ENCODE measurements at places on chromosomes 5 and 9.
A peak's percentile ranks its signal among the peaks of the same experiment; 100 is the strongest.

GRCh38 chr9:128809831-128810230 is 8.5 kb upstream of the ENDOG start:
- no peaks in the 10 kb centered on the region for H3K4me1 ChIP-seq
- peaks cover 4% of the 10 kb centered on the region for H3K36me3 ChIP-seq
- H3K4me3 ChIP-seq, result no peak overlapping the region
- no peak overlapping the region for H3K27ac ChIP-seq
- no peaks in the 10 kb centered on the region for H3K27me3 ChIP-seq

GRCh38 chr5:16852251-16853005 is 83.7 kb downstream of the MYO10 start:
- no peaks in the 10 kb centered on the region for H3K27me3 ChIP-seq
- no peak overlapping the region for H3K27ac ChIP-seq
- H3K4me1 ChIP-seq, result no peaks in the 10 kb centered on the region
- no peak overlapping the region for H3K4me3 ChIP-seq

DNA sequence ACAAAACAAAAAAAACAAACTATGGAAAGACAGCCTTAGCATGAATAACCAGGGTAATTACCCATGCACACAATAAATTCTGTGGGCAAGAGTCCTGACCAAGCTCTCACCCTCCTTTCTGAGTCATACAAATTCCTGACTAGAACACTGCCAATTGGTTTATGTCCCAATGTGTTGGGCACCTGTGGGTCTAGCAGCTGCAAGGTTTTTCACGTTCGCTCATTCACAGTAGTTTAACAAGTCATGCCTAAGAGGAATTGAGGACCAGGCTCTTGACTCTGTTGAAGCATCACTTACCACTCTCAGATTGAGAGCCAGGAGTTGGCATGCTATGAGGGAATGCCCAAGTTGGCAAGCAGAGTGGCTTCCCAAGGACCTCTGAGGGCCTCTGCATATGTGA is 205.5 kb upstream of the SLC24A2 start:
- no peak overlapping the region for H3K27ac ChIP-seq
- peaks cover 67% of the 10 kb centered on the region for H3K4me1 ChIP-seq

- H3K27me3 ChIP-seq, result peaks cover 11% of the 10 kb centered on the region
- peak overlapping the region; percentile 88 for H3K4me3 ChIP-seq
- peaks cover 59% of the 10 kb centered on the region for H3K4me1 ChIP-seq
- peaks cover 9% of the 10 kb centered on the region for H3K36me3 ChIP-seq
- DNase-seq, result peak; percentile 34
Observed at GRCh38 chr5:181217803-181218062, 5.3 kb upstream of the TRIM41 start.

GRCh38 chr5:157219491-157220271 is 39.0 kb downstream of the ITK start:
- peaks cover 96% of the 10 kb centered on the region for H3K4me1 ChIP-seq
- peak overlapping the region; percentile 65 for H3K4me3 ChIP-seq
- peak overlapping the region; percentile 99 for H3K27ac ChIP-seq
- DNase-seq, result no peak
- H3K36me3 ChIP-seq, result peaks cover 91% of the 10 kb centered on the region

GRCh38 chr5:45697201-45697600 is 1.0 kb upstream of the HCN1 start:
- H3K4me3 ChIP-seq, result no peak overlapping the region
- peaks cover 5% of the 10 kb centered on the region for H3K36me3 ChIP-seq
- no peak overlapping the region for H3K27ac ChIP-seq
- DNase-seq, result no peak

GRCh38 chr5:151820903-151821302 is 49.1 kb downstream of the G3BP1 start:
- no peaks in the 10 kb centered on the region for H3K27me3 ChIP-seq
- DNase-seq, result no peak
- H3K36me3 ChIP-seq, result peaks cover 14% of the 10 kb centered on the region

DNA sequence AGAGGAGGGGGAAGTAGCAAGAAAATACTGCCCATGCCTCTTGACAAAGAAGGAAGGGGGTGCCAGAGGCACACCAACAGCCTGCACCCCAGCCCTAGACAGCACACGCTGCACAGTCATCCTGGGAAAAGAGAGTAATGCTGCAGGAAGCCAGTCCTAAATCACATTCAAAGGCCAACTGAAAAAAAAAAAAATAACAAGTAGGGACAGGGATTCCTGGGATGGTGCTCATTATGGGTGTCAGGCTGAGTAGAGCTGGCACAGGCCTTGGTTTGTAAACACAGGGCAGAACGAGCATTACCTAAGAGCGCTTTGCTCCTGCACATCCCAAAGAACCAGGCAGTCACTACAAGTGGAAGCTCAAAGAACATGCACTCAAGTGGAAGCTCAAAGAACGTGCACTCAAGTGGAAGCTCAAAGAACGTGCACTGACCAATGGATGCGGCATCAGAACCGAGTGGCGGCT is 7.8 kb downstream of the RAPGEF1 start:
- peak overlapping the region; percentile 75 for H3K4me3 ChIP-seq
- no peak for DNase-seq
- H3K27me3 ChIP-seq, result no peaks in the 10 kb centered on the region
- peaks cover 99% of the 10 kb centered on the region for H3K4me1 ChIP-seq
- H3K27ac ChIP-seq, result peak overlapping the region; percentile 97

- H3K4me1 ChIP-seq, result no peaks in the 10 kb centered on the region
- H3K27ac ChIP-seq, result no peak overlapping the region
- H3K4me3 ChIP-seq, result no peak overlapping the region
- no peak for DNase-seq
- no peaks in the 10 kb centered on the region for H3K27me3 ChIP-seq
Observed at GRCh38 chr5:135709208-135709575, 125.3 kb upstream of the SLC25A48 start.

- H3K4me3 ChIP-seq, result peak overlapping the region; percentile 89
- H3K4me1 ChIP-seq, result peaks cover 37% of the 10 kb centered on the region
- no peak for DNase-seq
- no peaks in the 10 kb centered on the region for H3K27me3 ChIP-seq
Observed at GRCh38 chr9:88390371-88390990, 2.2 kb downstream of the SPIN1 start.

DNA sequence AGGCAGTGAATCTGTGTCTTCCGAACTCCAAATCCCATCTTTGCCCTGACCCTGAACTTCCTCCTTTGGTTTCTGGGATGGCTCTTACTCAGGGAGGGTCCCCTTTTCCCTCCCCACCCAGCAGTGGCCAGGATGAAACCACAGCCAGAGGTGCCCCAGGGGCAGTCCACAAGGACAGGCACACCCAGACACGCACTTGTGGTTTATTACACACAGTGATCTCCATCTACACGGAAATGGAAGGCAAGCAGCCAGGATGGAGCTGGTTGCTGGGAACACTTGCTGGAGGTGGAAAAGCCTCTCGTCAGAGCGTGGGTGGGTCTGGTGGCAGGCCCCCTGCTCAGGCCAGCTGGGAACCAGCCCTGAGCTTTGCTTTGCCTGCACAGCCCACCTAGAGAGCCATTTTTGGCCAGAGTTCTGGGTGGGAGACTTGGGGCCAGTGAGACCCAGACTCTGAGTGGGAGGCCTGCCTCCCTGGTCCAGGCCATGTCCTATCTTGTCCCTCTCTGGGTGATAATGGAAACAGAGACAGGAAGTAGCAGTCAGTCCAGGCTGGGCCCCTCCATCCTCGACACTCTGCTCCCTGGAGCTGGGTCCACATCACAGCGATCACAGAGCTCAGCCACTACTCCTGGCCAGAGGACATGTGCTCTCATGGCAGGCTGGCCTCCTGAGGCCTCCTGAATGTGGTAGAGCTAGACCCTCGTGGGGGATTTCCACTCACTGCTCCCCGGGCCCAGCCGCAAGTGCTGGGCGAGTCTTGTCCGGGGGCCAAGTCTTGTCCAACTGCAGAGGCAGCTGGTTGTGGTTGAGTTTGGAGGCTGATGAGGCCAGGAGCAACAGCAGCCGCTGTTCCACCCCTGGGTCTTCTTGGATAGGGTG is 5.1 kb upstream of the PHYKPL start:
- DNase-seq, result no peak
- H3K36me3 ChIP-seq, result no peaks in the 10 kb centered on the region
- H3K27ac ChIP-seq, result peak overlapping the region; percentile 39

- DNase-seq, result no peak
- no peak overlapping the region for H3K4me3 ChIP-seq
- H3K36me3 ChIP-seq, result peaks cover 12% of the 10 kb centered on the region
- no peak overlapping the region for H3K27ac ChIP-seq
Observed at GRCh38 chr9:136820971-136821825, 13.4 kb downstream of the RABL6 start.

DNA sequence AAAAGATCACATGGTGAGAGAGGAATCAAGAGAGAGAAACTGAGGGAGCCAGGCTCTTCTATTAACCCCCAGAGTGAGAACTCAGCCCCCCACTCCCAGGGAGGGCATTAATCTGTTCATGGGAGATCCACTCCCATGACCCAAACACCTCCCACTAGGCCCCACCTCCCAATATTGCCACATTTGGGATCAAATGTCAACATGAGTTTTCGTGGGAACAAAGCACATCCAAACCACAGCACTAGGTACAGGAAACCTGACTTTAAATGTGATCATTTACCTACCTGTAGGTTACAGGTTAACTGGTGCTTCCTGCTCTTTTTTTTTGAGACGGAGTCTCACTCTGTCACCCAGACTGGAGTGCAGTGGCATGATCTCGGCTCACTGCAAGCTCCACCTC is 16.9 kb downstream of the NNT start:
- peaks cover 1% of the 10 kb centered on the region for H3K4me1 ChIP-seq
- H3K36me3 ChIP-seq, result peaks cover 35% of the 10 kb centered on the region
- no peak overlapping the region for H3K27ac ChIP-seq
- no peaks in the 10 kb centered on the region for H3K27me3 ChIP-seq

- H3K4me3 ChIP-seq, result no peak overlapping the region
- no peak overlapping the region for H3K27ac ChIP-seq
- no peaks in the 10 kb centered on the region for H3K36me3 ChIP-seq
- peaks cover 2% of the 10 kb centered on the region for H3K27me3 ChIP-seq
Observed at GRCh38 chr5:31990701-31991110, 183.4 kb downstream of the GOLPH3 start.

DNA sequence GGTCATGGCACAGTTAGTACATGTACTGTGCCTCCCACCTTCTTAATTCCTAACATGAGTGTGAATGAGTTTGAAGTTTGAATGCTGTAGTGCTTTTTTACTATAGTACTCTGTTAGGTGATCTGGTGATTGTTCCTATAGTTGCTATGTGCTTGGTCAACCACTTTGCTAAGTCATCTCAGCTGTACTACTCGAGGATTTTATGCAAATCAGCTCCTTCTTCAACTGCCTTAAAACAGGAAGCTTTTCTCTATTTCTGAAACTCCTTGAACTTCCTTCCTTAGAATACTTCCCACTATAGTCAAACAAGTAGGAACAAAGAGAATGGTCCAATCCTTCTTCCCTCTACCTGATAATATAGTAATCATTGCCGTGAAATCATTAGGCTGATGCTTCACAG is 219.6 kb downstream of the CTNND2 start:
- H3K27ac ChIP-seq, result no peak overlapping the region
- no peaks in the 10 kb centered on the region for H3K4me1 ChIP-seq

DNA sequence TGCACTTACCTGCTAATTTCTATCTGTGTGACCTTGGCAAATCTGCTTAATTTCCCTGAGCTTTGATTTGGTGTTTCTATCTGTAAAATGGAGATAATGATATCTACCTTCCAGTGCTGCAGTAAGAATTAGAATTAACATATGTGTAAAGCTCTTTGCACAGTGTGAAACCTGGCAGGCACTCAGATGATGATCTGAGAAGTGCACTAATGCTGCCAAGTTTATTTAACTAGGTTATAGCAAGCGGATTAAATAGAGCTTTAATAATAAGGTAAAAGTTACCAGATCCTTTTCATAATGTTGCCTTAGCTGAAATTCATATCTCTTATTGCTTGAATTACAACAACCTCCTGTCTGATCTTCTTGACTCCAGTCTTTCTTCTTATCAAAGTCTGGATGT is 315.3 kb upstream of the CD180 start:
- DNase-seq, result no peak
- no peaks in the 10 kb centered on the region for H3K27me3 ChIP-seq
- no peaks in the 10 kb centered on the region for H3K36me3 ChIP-seq
- peaks cover 47% of the 10 kb centered on the region for H3K4me1 ChIP-seq
- no peak overlapping the region for H3K4me3 ChIP-seq

GRCh38 chr5:60196385-60197113 is 303.0 kb upstream of the PDE4D start:
- H3K27me3 ChIP-seq, result no peaks in the 10 kb centered on the region
- no peaks in the 10 kb centered on the region for H3K4me1 ChIP-seq
- no peak overlapping the region for H3K27ac ChIP-seq
- no peak overlapping the region for H3K4me3 ChIP-seq

GRCh38 chr5:171149333-171149732 is 159.7 kb upstream of the TLX3 start:
- H3K36me3 ChIP-seq, result no peaks in the 10 kb centered on the region
- DNase-seq, result no peak
- no peaks in the 10 kb centered on the region for H3K4me1 ChIP-seq
- H3K27me3 ChIP-seq, result peaks cover 5% of the 10 kb centered on the region
- H3K4me3 ChIP-seq, result no peak overlapping the region
- H3K27ac ChIP-seq, result no peak overlapping the region

- DNase-seq, result no peak
- H3K27me3 ChIP-seq, result no peaks in the 10 kb centered on the region
- H3K4me1 ChIP-seq, result no peaks in the 10 kb centered on the region
- no peaks in the 10 kb centered on the region for H3K36me3 ChIP-seq
- no peak overlapping the region for H3K27ac ChIP-seq
Observed at GRCh38 chr9:135372036-135372435, 107.5 kb upstream of the PPP1R26 start.

- H3K27ac ChIP-seq, result no peak overlapping the region
- H3K4me1 ChIP-seq, result no peaks in the 10 kb centered on the region
- H3K27me3 ChIP-seq, result peaks cover 10% of the 10 kb centered on the region
- no peak for DNase-seq
- no peak overlapping the region for H3K4me3 ChIP-seq
- H3K36me3 ChIP-seq, result no peaks in the 10 kb centered on the region
Observed at GRCh38 chr5:178551059-178551458, 39.1 kb downstream of the COL23A1 start.

DNA sequence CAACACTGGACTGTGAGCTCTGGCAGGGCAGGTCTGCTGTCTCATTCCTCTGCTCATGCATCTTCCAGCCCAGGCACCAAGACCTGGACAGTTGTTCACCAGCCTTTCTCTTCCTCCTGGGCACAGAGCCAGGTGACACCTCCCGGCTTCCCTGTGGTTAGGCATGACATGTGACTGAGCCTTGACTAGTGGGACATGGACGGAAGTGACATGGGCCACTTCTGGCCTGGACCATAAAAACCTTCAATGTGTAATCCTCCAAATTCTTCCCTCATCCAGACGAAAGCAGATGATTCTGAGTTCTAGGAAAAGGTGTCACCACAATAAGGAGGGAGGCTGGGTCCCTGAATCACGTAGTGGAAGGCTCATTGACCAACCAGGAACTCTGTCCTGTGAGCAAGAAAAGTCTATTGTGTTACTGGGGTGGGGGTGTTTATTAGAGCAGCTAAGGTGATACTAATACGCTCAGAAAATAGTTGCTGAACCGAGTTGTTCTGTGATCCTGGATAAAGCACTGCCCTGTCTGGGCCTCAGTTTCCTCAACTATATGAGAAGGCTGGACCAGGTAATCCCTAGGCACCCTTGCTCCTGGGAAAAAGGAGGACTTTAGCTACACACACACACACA is 26.6 kb upstream of the CRB2 start:
- H3K4me1 ChIP-seq, result peaks cover 43% of the 10 kb centered on the region
- H3K27ac ChIP-seq, result no peak overlapping the region
- no peaks in the 10 kb centered on the region for H3K36me3 ChIP-seq
- H3K4me3 ChIP-seq, result no peak overlapping the region

Data from activated naive CD8-positive, alpha-beta T cell treated with anti-CD3 and anti-CD28 coated beads, Interleukin-2, amount 50 U/mL, for 24 hours (primary cell).